ENCODE measurements at places on chromosomes 6 and 20. TPM values are rescaled to one million over a fixed set of nuclear protein-coding genes. Genes with fewer than 3 reads are reported as not detected.
A peak's percentile ranks its signal among the peaks of the same experiment; 100 is the strongest.

The JPH2 gene
- total RNA-seq, result 2.9 TPM

The OR12D3 gene
- not detected for total RNA-seq

The TOX2 gene
- 2.0 TPM for total RNA-seq

The MAN1A1 gene
- total RNA-seq, result 16.1 TPM

The VNN1 gene
- under 0.01 TPM for total RNA-seq

The GTF2H4 gene
- 15.0 TPM for total RNA-seq

The TSBP1 gene
- not detected for total RNA-seq

The ABHD16B gene
- not detected for total RNA-seq

The ELOVL2 gene
- total RNA-seq, result 1.3 TPM

The UTRN gene
- 34.4 TPM for total RNA-seq

The ADGB gene
- not detected for total RNA-seq

The EDN1 gene
- 16.3 TPM for total RNA-seq

The SNAP25 gene
- total RNA-seq, result 1.4 TPM

DNA sequence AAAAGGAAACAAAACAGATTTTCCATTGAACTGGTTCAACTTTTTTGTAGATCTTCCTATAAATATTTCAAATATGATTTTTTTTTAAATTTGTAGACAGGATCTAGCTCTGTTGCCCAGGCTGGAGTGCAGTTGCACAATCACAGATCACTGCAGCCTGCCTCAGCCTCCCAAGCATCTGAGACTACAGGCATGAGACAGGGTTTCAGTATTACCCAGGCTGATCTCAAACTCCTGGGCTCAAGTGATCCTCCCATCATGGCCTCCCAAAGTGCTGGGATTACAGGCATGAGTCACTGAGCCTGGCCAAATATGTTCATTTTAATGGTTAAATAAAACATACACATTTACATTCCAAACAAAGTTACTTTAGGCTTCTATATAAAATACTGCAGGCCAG lies 33.6 kb downstream of the SAMHD1 start:
- no peak for DNase-seq

DNA sequence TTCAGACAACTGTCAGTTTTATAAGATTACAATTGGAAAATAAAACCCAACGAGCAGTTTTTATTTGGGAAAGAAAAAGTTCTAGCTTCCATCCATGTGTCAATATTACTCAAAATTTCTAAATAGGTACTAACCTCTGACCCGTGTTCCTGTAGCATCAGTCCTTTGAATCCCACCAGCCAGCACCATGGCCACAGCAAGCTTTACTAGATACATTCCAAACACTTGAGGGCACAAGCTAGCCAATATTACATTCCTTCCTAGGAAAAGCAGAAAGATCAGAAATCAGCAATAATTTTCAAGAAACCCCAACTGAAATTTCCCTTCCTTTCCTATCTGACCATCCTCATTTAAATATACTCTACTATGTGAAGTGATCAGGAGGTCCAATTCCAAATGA lies 19.2 kb downstream of the ASF1A start:
- no peak for DNase-seq

GRCh38 chr6:122484760-122485159 lies 13.2 kb upstream of the SERINC1 start:
- DNase-seq, result no peak

- no peak for DNase-seq
These were observed 556 bp upstream of the MROH8 start for GRCh38 chr20:37179683-37180524.

- DNase-seq, result no peak
These were observed 10.0 kb downstream of the BPHL start for GRCh38 chr6:3128356-3129108.

DNA sequence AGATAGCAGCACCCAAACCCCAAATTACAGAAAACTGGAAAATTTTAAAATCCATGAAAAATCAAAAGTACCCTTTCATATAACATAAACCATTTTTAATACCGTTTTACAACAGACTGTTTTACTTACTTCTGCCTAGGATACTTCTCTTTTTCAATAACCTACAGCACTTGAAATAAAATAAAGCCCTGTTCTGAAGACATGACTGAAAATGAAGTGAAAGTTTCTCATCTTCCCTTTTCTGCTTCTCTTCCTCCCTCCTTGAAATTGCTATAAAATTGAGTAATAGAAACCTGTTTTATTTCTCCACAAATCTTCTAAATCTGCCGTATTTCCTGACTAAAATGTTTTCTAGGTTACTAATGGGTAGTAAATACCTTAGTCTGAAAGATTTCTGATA lies 20.3 kb downstream of the MMS22L start:
- DNase-seq, result no peak

DNA sequence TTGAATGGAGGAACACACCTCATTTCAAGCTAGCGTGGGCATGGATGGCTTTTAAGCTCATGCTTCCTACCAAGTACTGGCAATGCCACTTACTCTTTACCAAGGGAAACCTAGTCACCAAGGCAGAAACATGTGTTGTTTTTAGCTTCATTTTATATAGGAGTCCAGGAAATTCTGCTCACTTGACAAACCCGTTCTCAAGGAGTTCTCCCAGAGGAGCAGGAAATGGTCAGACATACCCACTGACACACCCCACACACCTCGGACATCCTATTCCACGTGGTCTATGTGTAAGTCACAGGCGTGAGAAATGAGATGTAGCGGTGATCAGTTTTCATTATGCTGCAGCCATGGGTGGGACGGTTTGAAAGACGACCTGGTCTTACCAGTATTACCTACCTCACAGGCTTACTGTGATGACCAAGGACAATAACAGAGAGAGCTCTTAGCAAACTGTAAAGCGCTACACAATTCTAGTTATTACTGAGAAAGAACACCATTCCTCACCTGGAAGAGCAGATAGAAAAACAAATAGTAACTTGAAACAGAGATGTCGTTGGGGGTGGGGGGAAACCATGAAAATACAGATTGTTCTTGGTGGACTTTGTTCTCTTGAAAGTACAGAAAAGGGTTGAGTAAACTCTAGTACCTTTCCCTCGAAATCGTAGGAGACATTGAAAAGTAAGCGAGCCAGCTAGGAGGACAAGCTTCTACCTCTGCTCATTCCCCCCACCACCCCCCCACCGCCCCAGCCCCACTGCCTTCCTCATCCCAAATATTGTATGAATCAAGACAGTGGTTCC lies 1.7 kb downstream of the CNKSR3 start:
- no peak for DNase-seq

DNA sequence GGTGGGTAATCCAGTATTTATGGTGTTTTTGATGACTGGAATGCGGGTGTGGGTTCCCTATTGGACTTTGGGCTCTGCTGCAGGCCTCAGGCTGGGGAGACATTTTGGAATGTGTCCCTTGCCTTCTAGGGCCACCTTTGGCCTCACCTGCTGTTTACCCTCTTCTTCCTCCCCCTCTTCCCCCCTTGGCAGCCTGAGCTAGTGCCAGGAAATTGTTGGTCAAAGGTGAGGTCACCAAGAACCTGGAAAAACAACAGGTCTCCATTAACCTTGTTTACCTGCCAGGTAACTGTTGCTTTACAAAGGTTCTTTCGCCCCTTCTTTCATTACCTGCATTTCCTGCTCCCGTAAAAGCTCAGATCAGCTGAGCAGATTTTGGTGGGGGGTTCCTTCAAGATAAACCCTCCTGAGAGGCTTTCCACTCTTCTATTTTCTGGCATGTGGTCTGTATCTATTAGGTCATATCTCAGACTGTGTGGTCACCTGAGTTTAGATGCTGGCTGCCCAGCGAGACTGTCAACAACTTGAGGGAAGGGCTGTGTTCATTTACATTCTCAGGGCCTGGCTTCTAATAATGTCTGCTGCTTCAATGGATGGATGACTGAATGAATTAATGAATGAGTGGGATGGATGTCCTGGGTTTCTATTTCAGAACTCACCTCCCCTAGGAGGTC lies 34.7 kb downstream of the VEGFA start:
- DNase-seq, result no peak

GRCh38 chr20:48776306-48776705 lies 51.5 kb downstream of the PREX1 start:
- DNase-seq, result no peak

- no peak for DNase-seq
These were observed 115.4 kb downstream of the SLC23A2 start for GRCh38 chr20:4885877-4886276.

- DNase-seq, result no peak
These were observed 55.5 kb downstream of the ARID1B start for GRCh38 chr6:156832669-156833068.

GRCh38 chr6:132804251-132804650 lies 5.8 kb upstream of the SLC18B1 start:
- DNase-seq, result no peak

DNA sequence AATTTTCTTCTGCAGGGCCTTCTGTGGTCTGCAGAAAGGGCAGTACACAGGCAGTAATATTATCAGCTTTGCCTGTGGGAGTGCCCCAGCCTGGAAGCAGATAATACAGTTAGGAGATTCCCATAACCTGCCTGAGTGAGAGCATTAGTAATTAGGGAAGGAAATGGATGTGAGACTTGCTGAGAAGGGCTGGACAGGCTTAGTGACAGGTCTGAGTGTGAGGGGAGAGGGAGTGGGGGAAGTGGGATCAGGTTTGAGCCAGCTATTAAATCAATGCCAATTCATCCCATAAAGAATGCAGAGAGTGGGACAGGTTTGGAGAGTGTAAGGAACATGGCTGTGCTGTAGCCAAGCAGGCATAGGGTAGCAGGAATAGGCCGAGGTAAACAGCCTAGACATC lies 10.1 kb upstream of the CFAP206 start:
- DNase-seq, result no peak

- DNase-seq, result peak; percentile 99
These were observed 68.2 kb upstream of the SUPT3H start for GRCh38 chr6:45445749-45446549.

DNA sequence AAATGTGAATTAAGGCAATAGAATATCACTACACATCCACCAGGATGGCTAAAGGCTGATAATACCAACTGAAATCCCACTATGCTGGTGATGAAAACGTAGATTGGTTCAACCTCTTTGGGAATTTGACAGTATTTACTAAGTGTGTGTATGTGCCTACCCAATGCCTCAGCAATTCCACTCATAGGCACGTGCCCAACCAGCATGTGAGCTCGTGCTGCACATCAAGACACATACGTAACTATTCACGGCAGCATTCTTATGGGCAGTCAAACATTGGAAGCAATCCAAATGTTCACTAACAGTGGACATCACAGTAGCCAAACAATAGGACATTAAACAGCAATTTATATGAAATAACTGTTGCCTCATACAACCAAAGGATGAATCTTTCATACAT lies 15.7 kb upstream of the AFDN start:
- DNase-seq, result no peak

DNA sequence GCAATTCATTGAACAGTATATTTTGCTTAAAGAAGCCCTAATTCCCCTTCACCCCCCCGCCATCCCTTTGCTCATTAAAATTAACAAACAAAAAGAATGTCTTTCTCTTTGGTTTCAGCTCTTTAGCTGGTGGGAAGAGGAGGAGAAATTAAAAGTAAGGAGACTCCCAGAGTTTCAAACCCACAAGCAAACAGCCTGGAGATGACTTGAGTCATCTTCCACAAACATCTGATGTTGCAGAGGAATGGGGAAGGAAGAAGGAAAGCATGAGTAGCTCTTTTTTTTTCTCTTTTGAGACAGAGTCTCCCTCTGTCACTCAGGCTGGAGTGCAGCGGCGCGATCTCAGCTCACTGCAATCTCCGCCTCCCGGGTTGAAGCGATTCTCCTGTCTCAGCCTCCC lies 189.6 kb downstream of the ADAT2 start:
- DNase-seq, result no peak

DNA sequence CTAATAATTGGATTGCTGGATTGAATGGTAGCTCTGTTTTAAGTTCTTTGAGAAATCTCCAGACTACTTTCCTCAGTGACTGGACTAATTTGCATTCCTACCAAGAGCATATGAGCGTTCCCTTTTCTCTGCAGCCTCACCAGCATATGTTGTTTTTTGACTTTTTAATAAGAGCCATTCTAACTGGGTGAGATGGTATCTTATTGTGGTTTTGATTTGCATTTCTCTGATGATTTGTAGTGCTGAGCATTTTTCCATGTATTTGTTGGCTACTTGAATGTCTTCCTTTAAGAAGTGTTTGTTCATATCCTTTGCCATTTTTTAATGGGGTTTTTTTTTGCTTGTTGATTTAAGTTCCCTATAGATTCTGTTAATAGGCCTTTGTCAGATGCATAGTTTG lies 94.7 kb upstream of the AHI1 start:
- DNase-seq, result no peak

DNA sequence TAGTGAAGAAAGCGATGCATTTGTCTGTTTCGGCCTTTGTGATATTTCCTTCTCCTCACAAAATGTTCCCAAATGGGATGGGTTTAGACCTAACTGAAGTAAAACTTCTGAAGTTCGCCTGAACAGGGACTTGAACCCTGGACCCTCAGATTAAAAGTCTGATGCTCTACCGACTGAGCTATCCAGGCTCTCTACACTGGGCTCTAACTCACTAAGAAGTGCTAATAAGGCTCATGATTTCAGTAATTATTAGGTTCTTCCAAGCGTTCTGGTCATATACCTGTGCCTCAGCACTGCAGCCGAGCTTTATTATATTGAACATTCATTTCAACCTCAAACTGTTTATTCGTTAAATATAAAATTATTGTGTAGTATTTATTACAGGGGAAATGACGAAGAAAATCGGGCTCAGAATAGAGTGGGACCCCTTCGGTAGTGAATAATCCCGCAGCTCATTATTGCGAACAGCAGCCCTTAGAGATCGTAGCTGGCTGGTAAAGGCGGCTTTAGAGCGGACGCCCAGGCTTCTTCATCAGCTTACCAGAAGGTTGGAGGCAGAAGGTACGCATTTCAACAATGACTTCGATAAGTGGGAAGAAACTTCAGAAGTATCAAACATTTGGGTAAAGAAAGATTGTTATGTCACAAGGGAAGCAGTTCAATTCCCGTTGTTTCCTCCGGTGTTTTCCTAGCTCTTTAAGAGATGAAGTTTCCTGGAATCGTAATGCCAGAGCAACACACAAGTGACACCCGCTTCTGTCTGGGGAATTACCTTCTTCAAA lies 119.0 kb upstream of the ZNF184 start:
- no peak for DNase-seq

DNA sequence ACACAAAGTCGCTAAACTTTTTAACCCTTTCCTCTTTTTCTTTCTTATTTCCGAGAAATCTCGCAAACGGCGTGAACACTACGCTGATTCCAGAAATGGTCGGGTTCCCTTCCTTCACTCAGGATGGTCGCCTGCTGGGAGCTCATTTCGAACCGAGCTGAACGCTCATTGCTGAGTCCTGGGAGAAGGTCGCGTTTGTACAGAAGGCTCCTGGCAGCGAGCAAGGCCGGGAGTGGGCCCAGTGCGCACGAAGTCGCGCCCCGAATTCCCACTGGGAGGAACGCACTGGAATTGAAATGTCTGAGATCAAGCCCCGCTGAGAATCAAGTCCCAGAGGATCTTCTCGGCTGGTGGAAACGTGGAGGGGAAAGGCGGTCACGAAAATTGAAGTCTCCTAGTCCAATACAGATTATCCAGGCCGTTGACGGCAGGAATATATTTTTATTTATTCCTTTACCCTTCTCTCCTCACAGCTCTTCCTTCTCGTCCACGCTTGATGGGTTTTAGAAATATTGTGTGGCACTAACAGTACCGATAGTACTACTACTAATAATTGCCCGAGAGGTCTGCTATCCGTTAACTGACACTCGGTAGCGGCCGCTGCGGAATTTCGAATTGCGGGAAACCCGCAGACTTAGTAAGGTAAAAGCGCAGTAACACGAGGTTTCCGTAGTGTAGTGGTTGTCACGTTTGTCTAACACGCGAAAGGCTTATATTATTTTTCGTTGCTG lies 207.2 kb upstream of the ZNF184 start:
- DNase-seq, result no peak

GRCh38 chr6:25942561-25943147 lies 12.2 kb upstream of the SLC17A2 start:
- no peak for DNase-seq

- no peak for DNase-seq
These were observed 450.7 kb upstream of the OPRM1 start for GRCh38 chr6:153588330-153588729.

All from epithelial cell of proximal tubule (primary cell).